ENCODE measurements at places on chromosomes 12 and 14.

DNA sequence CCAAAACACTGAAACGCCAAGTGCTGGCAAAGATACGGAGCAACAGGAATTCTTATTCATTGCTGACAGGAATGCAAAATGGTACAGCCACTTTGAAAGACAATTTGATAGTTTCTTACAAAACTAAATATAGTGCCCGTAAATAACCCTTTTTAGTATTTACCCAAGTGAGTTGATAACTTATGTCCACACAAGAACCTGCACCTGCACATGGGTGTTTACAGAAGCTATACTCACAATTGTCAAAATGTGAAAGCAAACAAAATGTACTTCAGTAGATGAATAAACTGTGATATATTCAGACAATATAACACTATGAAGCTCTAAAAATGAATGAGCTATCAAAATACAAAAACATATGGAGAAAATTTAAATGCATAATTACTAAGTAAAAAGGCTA is 86.6 kb downstream of the ATXN7L3B start:
- DNase-seq, result no peak

GRCh38 chr12:12983420-12984035 is 16.5 kb downstream of the HEBP1 start:
- DNase-seq, result peak; percentile 30

DNA sequence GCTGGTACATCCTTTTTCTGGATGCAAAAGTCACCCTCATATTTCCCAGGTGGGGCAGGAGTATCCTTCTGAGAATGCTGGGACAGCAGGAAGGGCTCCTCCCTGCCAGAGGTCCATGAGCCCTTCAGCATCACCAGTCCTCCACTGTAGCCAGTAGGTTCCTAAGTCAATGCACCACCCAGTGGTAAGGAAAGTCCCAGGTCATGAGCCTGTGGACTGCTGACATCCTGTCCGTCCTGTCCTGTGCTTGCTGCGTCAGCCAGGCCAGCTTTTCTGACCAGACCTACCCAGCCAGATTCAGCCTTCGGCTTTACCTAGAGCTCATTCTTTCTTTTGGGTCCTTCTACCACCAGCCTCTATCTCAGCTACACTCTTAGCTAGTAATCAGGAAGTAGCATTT is 23.0 kb upstream of the ACTN1 start:
- peak; percentile 64 for DNase-seq

DNA sequence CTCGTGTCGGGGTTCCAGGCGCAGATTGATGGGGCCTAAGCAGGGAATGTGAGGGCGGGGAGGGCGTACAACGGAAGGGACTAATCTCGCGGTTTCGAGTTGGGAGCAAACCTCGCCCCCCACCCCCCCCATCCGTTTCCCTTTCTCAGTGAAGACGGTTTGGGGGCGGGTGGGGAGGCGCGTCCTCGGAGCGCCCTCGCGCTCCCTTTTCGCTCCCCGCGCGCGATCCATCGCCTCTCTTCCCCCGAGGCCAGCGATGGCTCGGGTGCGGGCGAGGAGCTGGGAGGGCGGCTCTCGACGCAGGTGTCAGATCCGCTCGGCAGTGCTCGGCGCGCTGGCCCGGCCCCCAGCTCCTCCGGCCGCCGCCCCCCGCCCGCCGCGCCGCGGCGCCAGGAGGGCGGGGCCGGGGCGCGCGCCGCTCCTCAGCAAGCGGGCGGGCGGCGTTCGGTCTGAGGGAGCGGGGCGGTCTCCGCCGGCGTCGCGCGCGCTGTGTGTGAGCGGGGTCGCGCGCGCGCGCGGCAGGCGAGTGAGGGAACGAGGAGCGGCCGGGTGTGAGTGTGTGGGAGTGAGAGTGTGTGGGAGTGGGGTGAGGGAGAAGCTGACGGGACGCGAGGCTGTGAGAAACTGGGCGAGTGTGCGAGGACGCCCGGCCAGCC is at the start of gene RIMKLB:
Gene RIMKLB (plus strand): TSS at position 516 of the 656 bp plus-strand sequence. CDS start 15,876 bp downstream, outside the sequence.
- DNase-seq, result peak; percentile 95

DNA sequence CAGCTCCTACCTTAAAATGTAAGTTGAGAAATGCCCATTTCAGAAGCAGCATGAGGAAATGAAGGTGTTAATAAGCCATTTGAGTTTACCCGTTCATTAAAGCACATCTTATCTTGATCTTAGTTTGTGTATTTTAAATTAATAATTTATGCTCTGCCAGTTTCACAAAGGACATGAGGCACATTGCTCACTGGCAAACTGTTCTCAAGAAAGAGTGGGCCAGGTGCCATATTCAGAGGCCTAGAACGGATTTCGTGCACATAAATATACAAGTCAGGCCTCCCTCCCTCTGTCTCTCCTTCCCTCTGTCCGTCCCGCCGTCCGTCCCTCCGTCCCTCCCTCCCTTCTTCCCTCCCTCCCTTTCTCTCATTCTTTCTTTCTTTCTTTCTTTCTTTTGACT is 29.5 kb downstream of the CPM start:
- no peak for DNase-seq

- DNase-seq, result no peak
These were observed 561.0 kb upstream of the TBX3 start for GRCh38 chr12:115245020-115245419.

DNA sequence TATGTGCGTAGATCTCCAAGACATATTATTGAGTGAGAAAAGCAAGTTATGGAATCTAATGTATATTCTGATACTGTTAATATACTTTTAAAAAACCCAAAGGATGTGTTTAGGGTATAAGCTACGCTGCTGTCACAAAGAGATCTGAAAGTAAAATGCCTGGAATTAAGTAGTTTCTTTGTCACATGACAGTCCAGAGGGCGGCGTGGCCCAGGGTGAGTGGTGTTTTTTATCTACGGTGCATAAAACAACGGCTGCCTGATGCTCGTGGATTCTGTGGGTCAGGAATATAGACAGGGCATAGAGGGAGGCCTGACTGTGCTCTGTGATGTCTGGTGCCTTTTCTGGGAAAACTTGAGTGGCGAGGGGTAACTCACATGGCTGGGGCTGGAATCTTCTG is 21.3 kb downstream of the TMEM120B start:
- DNase-seq, result no peak
